ENCODE measurements at places on chromosomes 2 and 18. TPM values are rescaled to one million over a fixed set of nuclear protein-coding genes. Genes with fewer than 3 reads are reported as not detected.

GRCh38 chr18:68428661-68429060 lies 286.2 kb downstream of the TMX3 start:
- DNase-seq = no peak

GRCh38 chr2:120555092-120555491 lies 180.6 kb upstream of the GLI2 start:
- no peak for DNase-seq

DNA sequence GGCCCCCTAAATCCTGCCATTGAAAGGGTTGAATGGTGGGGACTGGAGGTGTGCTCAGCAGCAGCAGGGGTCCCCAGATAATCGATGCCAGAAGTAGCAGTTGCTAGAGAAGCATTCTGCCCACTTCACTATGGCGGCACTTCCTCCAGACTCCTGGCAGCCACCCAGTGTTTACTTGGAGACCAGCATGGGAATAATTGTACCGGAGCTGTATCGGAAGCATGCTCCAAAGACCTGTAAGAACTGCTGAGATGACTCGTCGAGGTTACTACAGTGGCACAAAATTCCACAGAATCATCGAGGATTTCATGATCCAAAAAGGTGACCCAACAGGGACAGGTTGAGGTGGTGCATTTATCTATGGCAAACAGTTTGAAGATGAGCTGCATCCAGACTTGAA lies 11.0 kb upstream of the GAREM2 start:
- no peak for DNase-seq

DNA sequence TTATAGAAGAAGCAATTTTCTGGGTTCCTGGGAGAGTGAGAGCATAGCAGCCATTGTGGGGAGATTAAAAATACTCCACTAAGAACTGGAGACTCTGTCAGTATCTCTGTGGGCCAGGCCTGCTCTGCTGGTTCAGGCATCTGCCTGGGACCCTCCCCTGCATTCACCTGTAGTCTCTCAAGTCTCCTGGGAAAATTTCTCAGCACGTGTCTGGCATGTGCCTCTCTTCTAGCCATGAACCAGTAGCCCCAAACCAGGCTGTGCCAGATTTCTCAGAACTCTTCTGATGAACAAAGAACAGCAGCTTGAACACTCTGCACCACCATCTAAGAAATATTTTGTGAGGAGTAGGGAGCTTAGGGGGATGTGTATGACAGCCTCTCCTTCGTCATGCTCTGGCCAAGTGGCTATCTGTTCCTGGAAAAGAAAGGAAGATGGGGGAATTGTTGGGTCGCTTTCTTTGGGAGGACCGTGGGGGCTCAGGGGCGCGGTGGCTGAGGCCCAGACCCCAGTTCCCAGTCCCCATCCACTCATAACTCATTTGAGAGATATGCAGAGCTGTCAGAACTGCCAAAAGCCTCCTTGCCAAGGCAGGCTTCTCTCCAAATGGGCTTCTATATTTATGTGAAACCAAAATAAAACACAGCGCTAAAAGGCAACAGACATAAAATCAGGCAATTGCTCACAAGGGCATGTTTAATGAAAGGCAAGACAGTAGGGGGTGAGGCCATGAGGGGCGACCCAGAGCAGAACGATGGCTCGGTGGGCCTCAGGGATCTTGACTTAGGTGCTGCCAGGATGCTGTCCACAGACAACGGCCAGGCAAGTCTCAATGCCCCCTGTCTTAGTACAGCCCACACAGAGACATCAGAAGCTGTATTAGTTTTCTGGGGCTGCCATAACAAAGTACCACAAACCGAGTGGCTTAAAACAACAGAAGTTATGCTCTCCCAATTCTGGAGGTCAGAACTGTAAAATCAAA lies 114.7 kb upstream of the TNP1 start:
- DNase-seq = no peak

Gene CYBRD1
- 168 TPM for polyA plus RNA-seq

Gene UGT1A9
- polyA plus RNA-seq = not detected

Gene CWC22
- polyA plus RNA-seq = 21.6 TPM

Gene C1QL2
- not detected for polyA plus RNA-seq

Gene DDX18
- polyA plus RNA-seq = 35.8 TPM

Gene TMEM163
- polyA plus RNA-seq = not detected

Measured in GM23248 (cell line).